ENCODE measurements at places on chromosomes 2 and 18.
A peak's percentile ranks its signal among the peaks of the same experiment; 100 is the strongest.

DNA sequence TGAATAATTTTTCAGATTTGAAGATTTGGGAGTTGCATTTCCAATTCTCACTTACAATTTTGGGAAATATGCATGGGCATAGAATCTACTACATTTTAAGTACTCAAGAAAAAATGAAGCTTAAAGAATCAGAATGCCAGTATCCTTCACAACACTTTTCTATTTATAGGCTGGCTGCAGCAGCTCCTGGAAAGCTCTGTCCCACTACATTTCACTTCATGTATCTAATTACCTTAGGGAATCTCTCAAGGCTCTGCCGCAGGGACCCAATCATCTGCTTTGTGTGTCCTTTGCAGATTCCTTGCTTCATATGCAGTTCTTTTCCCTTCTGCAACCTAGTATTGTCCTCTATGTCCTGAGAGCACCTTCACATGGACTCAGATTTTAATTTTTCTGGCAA lies 102.9 kb downstream of the NUP35 start:
- no peak for DNase-seq

GRCh38 chr2:96895746-96896651 lies 26.1 kb upstream of the SEMA4C start:
- DNase-seq = peak; percentile 9

DNA sequence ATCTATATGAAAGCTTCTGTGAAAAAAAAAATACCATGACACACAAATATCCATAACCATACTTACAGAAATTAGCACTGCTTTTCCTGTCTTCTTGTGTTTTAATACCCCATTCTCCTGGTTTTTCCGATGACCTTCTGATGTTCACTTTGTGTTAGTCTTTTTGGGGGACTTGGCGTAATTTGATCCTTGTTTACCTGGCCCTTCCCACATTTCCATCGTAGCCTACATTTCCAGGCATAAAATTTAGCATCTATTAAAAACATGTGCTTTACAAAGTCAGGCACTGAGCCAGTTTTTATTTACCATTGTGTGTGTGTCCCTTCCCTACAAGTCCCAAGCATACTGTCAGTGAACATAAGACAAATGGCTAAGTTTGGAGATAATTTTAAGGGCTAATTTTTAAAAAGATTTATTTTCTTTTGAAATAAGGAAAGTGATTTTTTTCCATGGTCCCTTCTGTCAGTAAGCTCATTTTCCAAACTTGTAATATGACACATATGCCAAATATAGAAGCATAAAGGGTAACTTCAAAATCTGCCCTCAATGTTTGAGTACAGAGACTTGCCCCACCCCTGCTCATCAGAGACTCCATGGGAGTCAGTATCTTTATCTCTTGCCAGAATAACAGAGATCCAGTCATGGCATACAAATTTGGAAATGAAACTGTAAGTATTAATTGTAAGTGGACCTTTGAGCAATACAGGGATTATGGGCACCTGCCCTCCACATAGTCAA lies 27.3 kb downstream of the SESTD1 start:
- DNase-seq = no peak

GRCh38 chr2:221166292-221166691 lies 405.8 kb downstream of the EPHA4 start:
- DNase-seq = no peak

DNA sequence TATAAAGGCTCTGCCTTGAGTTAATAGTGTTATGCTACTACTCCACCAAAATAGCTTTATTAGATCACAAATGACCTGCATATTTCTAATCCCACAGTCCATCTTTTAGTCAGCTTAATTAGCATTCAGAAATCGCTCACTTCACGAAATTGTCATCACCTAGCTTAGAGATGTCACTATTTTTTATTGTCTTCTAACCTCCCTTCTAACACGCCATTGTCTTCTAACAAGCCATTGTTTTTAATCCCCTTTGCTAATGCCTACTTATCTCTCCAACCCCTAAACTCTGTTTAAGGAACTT lies 97.1 kb downstream of the EPB41L5 start:
- DNase-seq = no peak

DNA sequence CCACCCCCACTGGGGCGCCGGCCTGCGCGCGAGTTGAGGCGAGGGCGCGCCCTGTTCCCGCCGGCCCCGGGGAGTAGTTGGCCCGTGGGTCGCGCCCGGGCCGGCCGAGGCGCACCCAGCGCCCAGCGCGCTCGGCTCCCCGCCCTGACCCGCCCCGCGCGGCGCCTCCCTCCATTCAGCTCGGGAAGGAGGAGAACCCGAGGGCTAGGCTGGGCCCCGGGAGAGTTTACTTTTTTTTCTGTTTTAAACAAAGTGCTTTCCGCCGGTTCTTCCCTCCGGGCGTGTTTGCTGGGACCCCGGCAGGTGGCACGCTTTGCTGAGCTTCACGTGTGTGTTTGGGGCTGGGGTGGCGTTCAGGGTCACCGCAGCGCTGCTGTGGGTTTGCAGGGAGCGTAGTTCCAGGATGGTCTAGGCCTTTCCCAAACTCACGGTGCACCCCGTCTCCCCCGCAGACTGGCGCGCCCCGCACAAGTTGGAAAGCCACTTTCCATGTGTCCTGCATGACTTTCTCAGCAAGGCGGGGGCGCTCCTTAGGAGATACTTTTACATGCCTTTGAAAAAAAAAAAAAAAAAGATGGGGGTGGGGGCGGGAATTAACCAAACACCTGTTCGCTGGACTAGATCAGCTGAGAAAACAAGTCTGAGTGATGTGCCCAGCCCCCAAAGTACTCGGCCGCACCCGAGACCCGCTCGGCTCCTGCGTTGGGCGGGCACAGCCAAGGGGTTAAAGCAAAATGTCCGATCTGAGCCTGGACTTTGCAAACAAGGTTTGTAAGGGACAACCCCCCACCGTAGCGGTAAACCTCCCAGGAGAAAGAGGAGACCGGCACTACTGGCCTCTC lies 825 bp downstream of the ITGA6 start:
- DNase-seq = peak; percentile 67

- DNase-seq = peak; percentile 86
Measured at GRCh38 chr2:218896501-218897393, 16.1 kb downstream of the WNT10A start.

GRCh38 chr2:102620332-102620731 lies 979 bp downstream of the SLC9A2 start:
- no peak for DNase-seq

DNA sequence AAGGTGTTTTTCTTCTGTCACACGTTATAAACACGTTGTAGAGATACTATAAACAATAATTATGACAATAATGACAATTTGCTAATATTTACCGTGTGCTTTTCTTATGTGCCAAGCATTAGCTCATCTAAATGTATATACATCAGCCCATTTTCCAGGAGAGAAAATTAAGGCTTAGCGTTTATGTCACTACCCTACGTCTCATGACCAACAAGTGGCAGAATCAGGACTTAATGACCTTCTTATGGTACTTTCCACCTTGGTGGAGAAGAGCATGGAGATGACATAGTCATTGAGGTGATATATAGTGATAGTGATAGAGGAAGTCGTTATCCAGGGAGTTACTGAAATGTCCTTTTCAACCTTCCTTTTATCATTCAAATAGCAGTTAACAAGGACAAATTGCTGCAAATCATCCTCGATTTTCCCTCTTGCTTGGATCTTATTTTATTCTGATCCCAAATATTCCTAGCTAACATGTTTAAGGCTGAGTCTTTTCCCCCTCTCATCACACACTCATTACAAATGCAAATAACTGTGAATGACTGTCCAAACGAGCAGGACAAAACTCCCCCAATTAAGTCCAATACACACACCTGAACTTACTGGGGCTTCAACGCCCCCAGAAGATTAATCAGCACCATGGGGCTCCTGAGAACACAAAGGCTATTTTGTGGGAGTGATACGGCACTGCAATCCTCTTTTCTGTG lies 27.3 kb downstream of the SPRED2 start:
- DNase-seq = no peak

DNA sequence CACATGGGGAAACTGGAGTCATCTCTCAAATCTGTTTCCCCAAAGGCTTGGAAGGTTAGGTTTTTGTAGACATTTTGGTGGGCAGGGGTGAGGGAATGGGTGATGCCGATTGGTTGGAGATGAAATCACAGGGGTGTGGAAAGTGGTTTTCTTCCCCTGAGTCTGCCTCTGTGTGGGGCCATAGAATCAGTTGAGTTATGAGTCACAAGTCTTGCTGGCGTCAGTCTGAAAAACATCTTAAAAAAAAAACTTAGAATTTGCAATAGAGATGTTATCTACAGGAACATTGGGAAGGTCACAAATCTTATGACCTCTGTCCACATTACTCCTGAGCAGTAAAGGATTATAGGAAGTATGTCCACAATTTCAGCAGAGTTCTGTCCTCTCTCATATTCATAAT lies 314.6 kb downstream of the CNTNAP5 start:
- DNase-seq = no peak

- DNase-seq = no peak
Measured at GRCh38 chr18:27473318-27473717, 288.2 kb upstream of the CHST9 start.

DNA sequence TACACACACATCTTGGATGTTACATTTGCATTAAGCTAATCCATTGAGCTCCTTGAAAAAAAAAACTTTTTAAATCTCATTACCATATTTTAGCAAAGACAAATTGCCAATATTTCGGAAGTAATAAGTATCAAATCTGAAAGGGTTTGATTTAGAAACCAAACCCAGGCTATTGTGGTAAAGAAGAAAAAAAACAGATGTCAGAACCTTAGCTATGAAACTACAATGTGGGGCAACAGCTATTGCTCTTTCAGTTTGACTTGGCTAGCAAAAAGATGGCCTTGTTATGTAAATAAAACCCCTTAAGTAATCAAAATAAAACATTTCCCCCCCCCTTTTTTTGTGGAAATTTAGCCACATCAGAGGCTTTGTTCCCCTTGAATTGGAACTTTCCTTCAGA lies 41.2 kb upstream of the REG3A start:
- DNase-seq = no peak

GRCh38 chr2:62099523-62100175 lies 96.3 kb upstream of the B3GNT2 start:
- no peak for DNase-seq
